Left renal cortex interstitium (tissue), 4 donors: ENCODE measurements at places on chromosomes 5 and 9.
A peak's percentile ranks its signal among the peaks of the same experiment; 100 is the strongest.

GRCh38 chr5:135151256-135151655 lies 117.2 kb upstream of the PITX1 start:
- DNase-seq, result no peak

DNA sequence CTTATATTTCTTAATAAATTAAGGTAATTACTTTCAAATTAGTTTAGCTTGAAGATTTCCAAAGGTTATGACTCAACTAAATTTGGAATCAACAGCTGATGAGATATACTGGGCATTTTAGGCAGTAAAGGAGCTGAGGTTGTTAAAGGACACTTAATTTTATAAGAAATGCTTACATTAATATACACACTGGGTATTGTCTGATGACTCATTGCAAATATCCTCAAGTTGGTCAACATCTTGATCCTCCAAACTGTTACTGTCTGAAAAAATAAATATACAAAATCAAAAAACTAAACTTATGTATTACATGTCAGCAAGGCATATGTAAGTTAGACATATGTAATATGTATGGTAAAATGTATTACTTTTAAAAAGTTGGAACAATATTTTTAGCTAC lies 3.4 kb downstream of the GFM2 start:
- DNase-seq, result no peak

- no peak for DNase-seq
These were observed 20.6 kb upstream of the COL5A1 start for GRCh38 chr9:134620751-134621557.

DNA sequence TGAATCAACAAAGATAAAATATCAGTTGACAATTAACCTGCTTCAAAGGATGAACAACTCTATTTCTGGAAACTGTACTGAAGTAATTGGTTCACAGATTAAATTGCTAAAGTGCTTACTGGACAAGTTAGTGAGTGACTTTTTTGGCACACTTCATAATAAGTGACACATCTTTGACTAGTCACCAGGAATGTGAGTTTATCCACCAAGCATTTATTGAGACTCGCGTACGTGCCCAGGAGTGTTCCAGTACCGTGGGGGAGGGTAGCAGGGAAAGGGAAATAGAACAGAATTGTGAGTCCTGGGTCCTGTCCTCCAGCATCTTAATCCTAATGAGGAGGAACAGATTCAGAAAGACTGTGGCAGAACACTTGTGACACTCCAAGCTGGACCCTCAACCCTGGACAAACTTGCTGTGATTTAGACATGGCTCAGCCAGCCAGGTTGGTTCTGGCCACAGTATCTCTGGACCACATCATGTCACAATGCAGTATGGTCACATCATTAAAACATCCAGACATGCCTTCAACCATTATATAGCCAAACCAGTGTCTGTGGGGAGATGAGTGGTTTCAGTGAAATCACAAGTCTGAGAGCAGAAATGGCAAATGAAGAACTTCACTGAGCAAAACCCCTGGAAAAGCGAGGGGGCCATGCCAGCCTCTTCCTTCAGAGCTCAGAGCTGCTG lies 623.1 kb downstream of the BNC2 start:
- no peak for DNase-seq

GRCh38 chr9:91899594-91899993 lies 50.4 kb downstream of the ROR2 start:
- no peak for DNase-seq

- no peak for DNase-seq
These were observed 367.1 kb upstream of the KLF4 start for GRCh38 chr9:107856633-107857032.

DNA sequence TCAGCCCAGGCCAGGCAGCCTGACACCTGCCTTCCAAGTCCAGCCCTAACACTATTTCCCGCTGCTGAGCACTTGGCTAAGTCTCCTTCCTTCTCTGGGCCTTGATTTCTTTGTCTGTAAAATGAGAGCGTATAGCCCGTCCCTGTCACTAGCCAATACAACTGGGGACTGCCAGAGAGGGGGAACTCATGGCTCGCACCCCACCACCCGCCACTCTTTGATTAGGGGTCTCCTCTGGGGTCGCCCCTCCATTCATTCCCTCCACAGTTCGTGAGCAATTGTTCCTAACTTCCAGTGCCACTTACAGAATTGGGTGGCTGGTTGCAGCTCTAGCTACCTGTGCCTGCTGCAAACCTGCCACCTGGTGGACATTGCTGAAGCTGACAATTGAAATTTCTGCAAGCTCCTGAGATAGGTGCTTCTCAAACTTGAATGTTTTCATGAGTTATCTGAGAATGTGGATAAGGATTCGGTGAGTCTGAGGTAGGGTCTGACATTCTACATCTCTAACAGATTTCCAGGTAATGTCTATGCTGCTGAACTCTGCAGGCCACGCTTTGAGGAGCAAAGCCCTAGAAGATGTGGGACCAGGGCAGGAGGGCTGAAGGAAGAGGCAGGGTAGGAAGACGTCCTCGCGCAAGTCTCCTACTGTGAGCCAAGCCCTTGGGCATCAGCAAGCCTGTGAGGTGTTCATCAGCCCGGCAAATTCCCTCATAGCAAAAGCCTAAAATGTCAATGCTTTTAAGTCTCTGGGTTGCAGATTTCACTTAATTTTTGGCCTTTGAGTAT lies 13.3 kb upstream of the RECK start:
- peak; percentile 45 for DNase-seq

- DNase-seq, result no peak
These were observed 259.5 kb downstream of the NR3C1 start for GRCh38 chr5:143143973-143144372.

GRCh38 chr9:2477755-2478154 lies 143.8 kb upstream of the VLDLR start:
- no peak for DNase-seq

DNA sequence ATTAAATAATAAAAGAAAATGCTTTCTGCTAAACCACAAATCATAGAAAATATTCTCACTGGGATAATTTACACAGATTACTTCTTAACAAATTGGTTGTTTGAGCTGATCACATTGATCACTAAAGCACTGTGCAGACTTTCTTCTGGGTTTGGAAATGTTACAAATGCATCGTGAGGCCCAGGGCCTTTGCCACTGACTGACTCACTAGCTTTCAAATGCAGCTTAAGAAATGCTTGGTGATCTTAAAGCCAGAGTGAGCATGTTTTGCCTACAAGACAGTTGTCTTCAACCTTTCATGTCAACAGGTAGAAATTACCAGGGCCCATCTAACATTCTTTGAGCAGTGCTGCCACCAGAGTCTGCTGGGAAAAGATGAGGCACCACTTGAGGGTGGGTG lies 252.3 kb upstream of the ADRA1B start:
- no peak for DNase-seq

GRCh38 chr5:91212714-91213092 lies 170.4 kb downstream of the ARRDC3 start:
- no peak for DNase-seq

DNA sequence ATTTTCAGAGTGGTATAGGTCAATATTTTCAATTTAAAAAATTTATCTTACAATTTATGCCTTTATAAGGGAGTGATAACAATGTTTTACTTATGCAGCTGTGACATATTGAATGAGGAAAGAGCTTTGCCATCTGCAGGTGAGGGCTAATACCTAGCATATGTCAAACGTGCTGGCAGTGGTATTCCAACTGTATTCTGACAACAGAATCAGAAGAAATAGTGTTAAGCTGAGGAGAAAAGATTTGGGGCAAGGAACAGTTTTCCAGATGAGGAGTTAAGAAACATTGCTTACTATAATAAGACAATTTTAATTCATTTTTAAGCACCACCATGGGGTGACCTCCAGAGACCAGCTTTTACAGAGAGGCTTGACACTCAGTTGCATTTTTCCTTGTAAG lies 267.8 kb upstream of the ZNF608 start:
- no peak for DNase-seq

GRCh38 chr5:73312146-73312871 lies 136.3 kb downstream of the FOXD1 start:
- no peak for DNase-seq

DNA sequence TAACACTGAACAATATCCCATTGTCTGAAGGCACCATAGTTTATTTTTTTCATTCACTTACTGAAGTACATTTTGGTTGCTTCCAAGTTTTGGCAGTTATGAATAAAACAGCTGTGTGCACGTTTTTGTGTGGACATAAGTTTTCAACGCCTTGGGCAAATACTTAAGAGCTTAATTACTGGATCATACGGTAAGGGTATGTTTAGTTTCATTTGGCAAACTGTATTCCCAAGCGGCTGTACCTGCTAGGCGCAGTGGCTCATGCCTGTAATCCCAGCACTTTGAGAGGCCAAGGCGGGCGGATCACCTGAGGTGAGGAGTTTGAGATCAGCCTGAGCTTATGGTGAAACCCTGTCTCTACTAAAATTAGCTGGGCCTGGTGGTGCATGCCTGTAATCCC lies 63.7 kb upstream of the FAM120A start:
- DNase-seq, result no peak

DNA sequence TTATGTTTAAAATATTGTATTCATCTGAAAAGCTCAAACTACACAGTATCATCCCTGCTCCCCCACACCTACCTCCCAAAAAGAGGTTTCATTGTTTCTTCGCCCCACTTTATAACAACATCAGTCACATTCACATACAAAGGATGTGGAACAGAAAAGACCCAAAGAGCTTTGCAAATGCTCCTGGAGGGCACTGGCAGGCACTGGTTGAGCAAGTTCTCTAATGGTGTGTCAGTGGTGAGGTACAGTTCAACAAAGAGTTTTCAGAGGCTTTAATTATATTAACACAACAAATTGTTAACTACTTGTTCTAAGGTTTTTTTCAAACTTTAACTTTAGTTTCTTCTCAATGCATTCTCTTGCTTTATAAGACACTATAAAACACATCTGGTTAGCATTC lies 54.1 kb upstream of the ECM2 start:
- no peak for DNase-seq

DNA sequence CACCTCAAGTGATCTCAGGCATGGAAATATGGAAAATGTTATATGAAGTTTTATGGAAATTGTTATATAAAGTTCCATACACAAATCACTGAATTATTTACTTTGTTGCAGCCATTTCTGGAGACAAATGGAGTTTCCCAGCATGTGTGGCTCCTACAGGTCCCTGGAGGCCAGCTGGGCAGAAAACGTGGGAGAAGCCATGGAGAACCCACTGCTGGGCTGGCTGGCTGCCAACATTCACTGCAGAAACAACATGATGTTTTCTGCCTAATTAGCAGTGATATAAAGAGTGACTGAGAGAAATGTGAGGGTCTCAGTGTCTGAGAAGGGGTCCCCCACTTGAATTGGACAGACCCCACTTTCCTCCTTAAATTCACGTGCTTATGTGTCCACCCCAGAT lies 208.8 kb upstream of the IRX2 start:
- no peak for DNase-seq

GRCh38 chr9:127509261-127509954 lies 58.1 kb downstream of the LRSAM1 start:
- no peak for DNase-seq

- no peak for DNase-seq
These were observed 25.7 kb upstream of the FCN1 start for GRCh38 chr9:134943411-134943810.

GRCh38 chr9:76200315-76200714 lies 193.9 kb downstream of the RFK start:
- no peak for DNase-seq

DNA sequence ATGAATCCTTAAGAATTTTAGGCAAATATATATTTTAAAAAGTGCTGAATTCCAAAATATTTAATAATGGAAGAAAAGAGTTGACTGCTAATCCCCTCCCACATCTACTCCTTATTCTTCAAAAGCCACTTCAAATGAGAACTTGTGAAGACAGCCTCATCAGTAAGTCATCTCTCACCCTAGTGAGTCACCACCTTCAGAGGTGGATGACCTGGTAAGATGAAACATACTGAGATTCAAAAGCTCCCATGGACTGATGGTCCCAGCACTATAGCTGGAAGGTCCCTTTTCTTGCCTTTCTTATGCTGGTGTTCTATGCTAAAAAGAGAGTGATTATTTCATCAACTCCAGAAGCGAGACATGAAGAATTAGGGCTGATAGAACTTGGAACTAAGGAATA lies 37.8 kb upstream of the SPDL1 start:
- DNase-seq, result no peak

DNA sequence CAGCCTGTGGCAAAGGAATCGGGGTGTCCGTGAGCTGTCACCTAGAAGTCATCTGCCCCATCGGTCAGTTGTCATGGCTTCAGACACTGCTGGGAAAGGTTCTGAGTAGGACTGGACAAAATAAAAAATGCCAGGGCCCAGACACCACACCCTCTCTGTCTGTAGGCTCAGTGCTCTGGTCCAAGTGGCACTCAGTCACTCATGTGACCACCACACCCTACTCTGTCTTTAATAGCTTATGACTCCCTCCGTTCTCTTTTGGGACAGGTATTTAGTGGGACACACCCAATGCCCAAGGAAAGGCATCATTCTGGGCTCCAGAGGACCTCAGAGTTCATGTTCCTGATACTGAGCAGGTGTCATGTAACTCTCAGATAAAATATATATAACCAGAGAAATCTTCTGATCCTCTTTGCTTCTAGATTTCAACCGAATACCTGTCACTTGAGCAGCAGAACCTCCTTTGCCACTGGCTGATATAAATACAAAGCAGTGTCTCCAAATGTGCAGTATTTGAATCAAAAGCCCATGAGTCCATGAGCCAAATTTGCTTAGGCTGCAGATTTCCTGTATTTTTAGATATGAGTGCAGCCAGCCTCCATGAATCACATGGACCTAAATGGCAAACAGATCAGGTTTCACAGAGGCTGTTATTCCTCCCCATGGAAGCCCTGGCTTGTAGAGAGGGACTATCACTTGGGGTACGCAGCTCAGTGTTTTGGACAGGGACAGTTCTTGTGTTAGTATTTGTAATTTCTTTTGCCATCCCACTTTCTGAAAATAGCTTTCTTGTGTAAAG lies 272.0 kb downstream of the ARHGAP26 start:
- DNase-seq, result no peak

GRCh38 chr5:26518065-26518464 lies 520.3 kb downstream of the CDH9 start:
- DNase-seq, result no peak

GRCh38 chr5:4164167-4164566 lies 568.5 kb downstream of the IRX1 start:
- DNase-seq, result no peak

- no peak for DNase-seq
These were observed 593 bp downstream of the GM2A start for GRCh38 chr5:151253605-151253950.
